ENCODE measurements at places on chromosomes 1 and 21.

DNA sequence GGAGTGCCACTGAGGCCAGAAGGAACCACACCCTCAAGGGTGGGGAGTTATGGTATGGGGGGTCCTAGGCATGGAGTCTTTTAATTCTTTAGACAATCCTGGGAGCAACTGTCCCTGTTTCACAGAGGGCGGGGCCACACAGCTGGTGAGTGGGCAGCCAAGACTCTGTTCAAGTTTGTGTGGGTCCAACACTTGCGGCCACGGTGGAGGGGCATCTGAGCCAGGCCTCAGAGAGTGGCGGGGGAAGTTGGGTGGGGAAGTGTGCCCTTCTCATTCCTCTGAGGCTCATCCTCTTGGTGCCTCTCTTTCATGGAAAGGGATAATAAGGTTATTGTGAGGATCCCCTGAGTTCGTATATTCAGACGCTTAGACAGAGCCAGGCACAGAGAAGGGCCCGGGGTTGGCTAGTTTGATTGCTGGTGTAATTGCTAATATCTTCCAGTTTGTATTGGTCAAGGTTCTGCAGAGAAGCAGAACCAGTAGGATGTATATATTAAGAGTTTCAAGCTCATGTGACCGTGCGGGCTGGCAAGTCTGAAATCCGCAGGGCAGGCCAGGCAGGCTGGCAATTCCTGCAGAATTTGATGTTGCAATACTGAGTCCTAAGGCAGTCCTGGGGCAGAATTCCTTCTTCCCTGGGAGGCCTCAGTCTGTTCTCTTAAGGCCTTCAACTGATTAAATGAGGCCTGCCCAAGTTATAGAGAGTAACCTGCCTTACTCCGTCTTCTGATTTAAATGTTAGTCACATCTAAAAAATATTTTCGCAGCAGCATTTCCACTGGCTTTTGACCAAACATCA is 15.9 kb downstream of the PCSK9 start:
- DNase-seq, result no peak

DNA sequence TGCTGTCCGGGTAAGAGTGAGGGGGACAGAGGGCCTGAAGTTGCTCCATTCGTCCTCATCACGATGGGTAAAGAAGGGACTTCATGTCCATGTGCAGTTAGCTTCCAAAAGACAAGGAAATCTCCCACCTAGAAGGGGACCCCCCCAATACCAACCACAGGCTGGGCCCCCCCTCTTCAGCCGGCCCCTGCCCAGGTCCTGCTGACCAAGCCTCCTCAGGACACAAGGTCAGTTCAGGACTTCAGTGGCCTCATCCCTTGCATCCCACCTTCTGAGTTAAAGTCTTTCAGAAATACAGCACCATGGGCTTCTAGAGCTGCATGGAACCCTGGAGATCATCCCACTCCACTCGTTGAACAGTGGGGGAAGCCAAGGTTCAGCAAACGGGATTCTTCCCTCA is 115.4 kb upstream of the ERG start:
- no peak for DNase-seq

GRCh38 chr1:55400508-55400907 is 185.3 kb upstream of the USP24 start:
- DNase-seq, result no peak

- no peak for DNase-seq
Observed at GRCh38 chr21:44370027-44370735, 16.8 kb downstream of the TRPM2 start.

DNA sequence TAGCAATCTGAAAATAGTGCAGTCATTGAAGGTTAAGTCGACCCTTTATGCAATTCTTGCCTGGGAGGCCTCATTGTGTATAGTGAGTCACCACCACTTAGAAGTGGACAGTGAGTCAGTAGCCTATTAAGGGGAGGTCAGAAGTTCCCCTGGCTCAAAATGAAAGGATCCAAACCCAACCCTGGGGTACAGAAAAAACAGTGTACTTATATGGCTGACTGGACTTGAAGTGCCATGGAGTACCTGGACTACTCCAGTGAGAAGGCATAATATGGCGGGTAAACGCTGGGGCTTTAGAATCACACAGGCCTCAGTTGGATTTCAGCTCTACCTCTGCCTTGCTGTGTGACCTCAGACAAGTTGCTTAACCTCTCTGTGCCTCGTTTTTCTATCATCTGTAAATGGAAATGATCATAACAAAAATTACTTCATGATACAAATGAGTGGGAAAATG is 2.2 kb upstream of the BCL9 start:
- DNase-seq, result no peak

GRCh38 chr1:211648336-211648735 is 27.1 kb downstream of the NEK2 start:
- no peak for DNase-seq

GRCh38 chr1:52413410-52413989 is 9.1 kb downstream of the PRPF38A start:
- DNase-seq, result no peak

- no peak for DNase-seq
Observed at GRCh38 chr1:20411196-20411980, 74.6 kb downstream of the CAMK2N1 start.

DNA sequence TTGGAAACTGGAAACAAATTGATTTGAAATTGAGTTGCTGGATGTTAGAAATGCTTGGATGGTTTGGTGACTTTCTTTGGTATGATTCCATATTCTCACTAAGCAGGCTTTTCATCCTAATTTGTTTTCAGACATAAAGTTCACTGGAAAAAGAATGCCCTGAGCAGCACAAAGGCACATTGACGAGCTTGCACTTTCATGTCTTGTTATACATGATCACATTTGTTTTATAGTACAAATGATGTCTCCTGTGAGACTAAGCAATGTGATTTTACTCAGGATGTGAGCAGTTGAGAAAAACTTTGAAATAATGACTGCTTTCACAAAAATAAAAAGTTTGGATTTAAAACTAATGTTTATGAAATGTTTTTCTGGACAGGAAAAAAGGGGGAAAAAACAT is 63.6 kb downstream of the KCNT2 start:
- no peak for DNase-seq

- no peak for DNase-seq
Observed at GRCh38 chr1:199287206-199287605, 648.4 kb downstream of the PTPRC start.

DNA sequence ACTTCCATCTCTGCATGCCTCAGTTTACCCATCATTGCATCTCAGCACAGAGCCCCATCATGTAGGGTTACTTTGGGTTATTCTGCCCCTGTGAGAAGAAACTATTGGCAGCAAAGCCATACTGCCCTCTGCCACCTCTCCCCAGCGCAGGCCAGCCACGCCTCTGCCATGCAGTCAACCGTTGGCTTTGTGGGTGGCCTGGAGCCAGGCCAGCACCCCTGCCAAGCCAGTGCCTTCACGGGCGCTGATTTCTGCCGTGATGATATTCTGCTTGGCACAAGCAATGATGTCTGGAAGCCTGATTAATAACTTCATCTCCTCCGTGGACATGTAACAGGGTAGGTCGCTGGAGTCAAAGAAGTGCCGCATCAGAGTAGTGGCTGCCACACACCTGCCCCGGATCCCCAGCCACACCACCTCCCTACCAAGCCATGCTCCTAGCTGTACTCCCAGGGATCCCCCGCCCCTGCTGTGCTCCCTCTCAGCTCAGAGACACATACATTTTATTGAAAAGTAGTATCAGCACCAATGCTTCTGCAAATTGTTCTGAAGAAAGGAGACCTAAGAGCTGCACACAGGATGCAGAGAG is 15.0 kb upstream of the CEP85 start:
- DNase-seq, result no peak

DNA sequence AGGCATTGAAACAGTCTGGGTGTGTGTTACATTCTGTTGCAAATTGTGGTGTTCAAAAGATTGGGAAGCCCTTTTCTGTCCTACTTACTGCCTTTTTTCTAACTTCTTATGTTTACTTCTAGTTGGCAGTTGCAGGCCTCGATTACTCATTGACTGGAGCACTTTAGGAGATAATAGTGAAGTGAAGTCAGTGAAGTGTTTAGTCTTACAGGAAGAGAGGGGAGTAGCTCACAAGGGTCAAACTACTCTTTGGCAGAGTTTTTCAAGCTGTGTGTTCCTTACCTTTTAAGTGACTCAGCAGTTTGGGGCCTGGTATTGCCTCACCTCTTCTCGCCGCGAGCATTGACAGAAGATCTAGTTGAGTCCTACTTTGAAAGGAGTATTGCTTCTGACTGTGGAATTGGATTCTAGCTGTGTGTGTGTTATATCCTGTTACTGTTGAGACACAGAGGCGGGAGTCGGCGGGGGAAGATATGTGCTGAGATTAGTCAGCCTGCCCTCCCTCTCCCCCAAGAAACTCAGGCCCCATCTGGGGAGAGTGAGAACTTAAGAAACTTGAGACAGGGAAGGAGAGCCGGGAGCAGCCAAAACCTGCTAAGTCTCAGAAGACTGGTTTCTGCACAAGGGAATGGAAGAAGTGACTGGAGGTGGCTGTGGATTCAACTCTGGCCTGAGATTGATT is 19.3 kb downstream of the AHCYL1 start:
- no peak for DNase-seq

GRCh38 chr21:43829575-43830119 is 35.4 kb upstream of the AGPAT3 start:
- DNase-seq, result no peak

- DNase-seq, result no peak
Observed at GRCh38 chr21:28683982-28684752, 308.5 kb downstream of the LTN1 start.

DNA sequence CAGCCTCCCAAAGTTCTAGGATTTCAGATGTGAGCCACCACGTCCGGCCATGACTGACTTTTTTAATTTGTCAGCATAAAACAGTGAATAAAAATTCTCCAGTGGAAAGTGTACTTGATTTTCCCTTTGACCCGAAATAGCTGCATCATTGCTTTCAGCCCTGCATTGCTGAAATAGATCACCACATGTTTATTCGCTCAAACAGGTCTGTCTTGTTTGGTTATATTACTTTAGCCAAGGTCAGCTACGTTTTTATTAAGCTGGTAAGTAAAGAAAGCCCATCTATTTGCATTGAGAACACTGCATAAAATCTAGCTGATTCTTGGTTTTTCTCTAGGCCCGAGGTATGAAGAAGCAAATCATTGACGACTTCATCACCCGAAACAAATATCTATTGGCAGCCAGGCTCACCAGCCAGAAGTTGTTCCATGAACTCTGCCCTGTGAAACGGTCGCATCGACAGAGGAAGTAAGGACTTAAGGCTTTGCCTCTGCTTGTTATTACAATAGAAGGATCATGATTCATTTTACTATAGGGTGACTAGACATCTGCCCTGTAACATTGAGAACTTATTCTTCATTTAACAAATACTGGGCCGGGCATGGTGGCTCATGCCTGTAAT is 25.6 kb downstream of the AGMAT start:
- no peak for DNase-seq

GRCh38 chr1:106747791-106748190 is 308.7 kb upstream of the PRMT6 start:
- no peak for DNase-seq

DNA sequence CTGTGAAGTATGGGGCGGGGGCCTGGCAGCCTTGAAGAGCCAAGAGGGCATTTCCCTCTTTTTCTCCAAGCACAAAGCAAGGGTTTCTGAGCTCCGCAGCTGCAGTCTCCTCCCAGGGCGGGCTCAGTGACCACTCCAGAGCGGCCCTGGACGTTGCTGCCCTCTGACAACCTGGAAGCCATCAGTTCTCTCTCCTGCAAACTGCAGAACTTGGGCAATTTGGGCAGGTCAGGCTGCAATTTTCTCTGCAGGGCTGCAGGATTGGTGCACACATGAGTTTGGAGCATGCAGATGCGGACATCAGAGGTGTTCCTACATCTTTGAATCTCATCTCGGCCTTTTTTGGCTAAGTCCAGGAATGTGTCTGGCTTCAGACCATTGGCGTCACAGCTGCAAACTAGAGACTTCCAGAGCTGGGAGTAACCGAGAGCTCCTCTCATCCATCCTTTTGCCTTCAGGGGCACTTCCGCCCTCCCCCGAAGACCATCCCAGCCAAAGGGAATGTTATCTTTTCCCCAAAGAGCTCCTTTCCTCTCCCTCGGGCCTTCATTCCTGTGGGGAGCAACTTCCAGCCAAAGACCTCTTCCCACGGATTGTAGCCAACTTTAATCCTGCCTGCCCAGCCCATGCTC is 139.6 kb upstream of the WNT4 start:
- no peak for DNase-seq

- no peak for DNase-seq
Observed at GRCh38 chr1:119956306-119956705, 60.0 kb upstream of the ADAM30 start.

DNA sequence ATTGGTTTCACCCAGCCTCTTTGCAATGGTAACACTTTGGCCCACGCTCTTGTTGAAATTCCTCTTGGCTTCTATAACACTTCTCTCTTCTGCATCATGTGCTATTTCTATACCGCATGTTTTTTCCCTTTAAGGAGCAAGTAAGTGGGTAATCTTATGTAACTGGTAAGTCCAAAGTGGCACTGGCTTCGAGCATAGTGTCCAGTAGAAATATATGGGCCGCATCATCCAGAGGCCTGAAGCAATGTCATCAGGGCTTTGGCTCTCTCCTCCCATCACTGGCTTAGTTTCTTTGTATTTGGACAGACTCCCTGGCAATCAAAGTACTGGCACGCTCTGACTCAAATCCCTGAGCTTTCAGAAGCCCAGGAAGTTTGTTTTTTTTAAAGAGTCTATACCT is 17.5 kb downstream of the CHML start:
- no peak for DNase-seq

DNA sequence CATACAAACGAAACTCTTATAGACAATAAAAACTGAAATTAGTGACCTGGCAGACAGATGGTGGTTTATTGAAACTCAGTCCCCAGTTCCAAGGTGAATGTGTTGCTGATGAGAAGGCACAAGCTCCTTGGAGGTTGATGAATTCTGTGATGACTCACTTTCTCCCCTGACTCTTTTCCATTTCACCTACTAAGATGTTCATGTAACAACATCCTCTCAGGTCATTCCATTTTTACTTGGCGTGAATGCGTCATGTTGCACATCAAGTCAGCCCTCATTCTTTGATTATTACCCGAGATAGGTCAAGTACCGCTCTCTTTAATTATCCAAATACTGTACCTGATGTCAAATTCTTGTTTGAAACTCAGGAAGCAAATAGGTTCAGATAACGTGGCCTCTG is 10.1 kb upstream of the IL10RB start:
- no peak for DNase-seq

GRCh38 chr1:153506386-153506785 is 29.4 kb downstream of the S100A6 start:
- no peak for DNase-seq

GRCh38 chr1:232591344-232591743 is 38.6 kb downstream of the SIPA1L2 start:
- no peak for DNase-seq

DNA sequence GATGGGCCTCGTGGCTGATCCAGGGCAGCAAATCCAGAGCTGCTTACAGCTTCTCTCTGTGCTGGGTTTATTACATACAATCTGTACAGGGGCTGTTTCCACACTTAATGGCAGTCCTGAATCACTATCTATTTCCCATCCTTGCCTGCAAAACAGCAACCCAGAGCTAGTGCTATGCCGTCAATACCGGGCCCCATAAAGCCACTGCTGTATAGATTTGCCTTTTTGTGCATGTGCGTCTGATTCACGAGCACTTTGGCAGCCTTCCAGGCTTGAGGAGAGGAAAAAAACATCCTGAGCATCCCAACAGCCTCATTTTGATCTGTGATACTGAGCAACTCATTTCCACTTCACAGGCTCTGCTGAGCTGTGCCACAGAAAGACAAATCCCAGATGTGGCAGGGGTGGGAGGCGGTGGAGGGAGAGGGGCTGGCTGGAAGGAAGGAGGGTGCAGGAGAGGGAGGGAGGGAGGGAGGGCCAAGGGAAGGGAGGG is 65.2 kb upstream of the TARBP1 start:
- DNase-seq, result peak; percentile 18

Data from stimulated activated CD4-positive, alpha-beta T cell treated with anti-CD3 and anti-CD28 coated beads, TNF-alpha, amount 100 ng/mL, for 1 hour (primary cell).